ENCODE measurements at places on chromosomes 3 and 15.

- DNase-seq, result peak; percentile 80
These were observed 5.9 kb upstream of the GRAMD2A start for GRCh38 chr15:72203507-72203837.

DNA sequence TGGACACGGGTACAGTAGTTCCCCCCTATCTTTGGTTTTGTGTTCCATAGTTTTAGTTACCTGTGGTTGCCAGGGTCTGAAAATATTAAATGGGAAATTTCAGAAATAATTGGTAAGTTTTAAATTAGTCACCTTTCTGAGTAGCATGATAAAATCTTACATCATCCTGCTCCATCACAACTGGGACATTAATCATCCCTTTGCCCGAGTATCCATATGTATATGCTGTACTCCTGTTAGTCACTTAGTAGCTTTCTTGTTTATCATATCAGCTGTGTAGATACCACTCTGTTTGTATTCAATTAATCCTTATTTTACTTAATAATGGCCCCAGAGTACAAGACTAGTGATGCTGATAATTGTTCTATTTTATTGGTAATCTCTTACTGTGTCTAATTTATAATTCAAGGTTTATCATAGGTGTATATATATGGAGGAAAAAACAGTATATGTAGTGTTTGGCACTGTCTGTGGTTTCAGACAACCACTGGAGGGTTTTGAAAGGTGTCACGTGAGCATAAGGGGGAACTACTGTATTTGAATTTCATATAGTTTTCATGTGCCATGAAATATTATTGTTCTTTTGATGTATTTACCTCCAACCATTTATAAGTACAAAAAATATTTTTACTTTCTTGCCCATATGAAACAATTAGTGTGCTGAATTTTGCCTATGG lies 41.4 kb downstream of the CTDSPL2 start:
- DNase-seq, result peak; percentile 64

GRCh38 chr15:42384597-42384996 lies 25.3 kb downstream of the CAPN3 start:
- DNase-seq, result no peak

DNA sequence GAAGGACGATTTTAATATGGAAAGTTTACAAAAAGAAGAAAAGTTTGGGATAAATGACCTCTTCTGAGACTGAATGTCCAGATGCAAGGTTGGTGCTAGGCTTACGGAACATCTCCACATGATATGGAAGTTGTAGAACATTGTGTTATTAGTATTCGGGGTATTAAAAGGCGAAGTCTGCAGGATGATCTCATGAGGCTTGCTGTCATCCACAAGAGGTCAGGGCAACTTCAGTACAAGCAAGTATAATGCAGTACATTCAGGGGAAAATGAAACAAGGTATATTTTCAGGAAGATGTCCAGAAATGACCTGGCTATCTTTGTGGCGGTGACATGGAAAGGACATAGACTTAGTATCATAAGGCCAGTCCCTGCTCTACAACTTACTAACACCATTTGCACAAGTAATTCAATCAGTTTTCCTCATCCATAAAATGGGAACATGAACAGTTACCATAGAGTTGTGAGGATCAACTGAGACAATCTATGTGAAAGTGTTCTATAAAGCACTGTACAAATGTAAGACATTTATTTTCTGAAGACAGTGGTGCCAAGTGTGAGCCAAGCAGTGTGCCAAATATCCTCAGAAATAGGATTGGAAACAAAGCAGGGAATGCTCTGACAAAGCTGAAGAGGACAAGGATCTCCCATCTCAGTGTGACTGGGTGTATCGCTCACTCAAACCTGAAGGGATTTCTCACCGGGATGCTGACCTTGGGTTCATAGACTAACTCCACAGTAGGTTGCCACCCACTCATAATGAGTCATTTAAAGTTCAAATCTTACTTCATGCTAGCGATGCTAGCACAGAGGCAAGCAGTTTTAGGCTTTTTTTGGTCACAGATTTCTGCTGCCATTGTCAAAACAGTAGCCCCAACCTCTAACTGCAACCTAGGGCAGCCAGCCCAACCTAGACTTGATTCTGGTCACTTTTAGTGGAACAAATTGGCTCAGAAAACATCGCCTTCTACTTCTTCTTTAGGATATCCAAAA lies 118.3 kb downstream of the TIGIT start:
- DNase-seq, result peak; percentile 80

DNA sequence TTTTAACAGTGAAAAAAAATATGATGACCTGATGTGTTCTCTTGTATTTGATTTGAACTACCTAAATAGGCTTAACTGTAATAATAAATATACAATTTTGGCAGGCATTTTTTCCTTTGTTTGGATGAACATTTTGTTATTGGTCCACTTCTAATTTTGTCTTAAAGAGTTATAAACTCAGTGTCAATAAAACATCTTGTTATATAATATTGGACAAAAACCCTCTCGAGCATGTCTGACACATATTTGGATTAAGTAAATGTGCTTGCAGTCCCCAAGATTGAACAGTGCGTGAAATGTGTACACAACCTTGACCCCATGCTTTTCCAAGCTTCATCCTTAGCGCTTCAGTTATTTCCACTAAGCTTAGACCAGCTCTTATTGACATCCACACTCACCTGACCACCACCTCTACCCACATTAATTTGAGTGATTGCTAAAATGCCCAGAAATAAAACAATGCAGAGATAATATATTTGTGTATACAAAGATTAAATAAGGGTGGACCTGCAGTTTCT lies 131.7 kb upstream of the ZBED2 start:
- DNase-seq, result no peak

DNA sequence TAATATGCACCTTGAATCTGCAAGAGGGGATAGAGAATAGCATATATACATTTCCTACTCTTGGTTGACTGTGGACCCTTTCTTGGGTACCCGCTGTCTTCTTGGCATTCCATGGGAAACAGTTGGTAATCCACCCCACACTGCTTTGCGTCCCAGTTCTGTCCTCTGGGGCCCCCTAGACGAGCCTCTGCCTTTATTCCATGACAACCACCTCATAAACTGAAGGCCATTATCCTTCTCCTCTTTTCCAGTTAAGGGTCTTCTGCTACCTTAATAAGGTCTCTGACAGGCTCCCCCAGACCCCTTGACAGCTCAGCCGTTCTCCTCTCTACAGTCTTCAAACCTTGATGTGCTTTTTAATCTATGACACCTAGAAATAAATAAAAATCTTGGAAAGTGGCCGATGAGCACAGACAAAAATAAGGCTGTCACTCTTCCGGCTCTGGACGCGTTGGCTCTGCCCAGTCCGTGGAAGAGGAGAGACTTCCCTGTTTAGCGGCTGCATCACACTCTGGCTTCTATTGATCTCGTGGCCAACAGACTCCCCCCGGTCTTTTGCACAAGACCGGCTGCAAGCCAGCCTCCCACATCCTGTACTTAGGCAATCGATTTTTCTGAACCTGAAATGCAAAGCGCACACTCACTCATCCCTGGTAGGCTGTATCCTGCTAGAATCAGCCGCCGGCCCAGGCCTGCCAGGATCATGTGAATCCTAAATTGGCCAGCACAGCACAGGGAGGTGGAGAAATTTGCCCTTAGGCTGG lies 251.0 kb upstream of the TLE3 start:
- DNase-seq, result no peak

DNA sequence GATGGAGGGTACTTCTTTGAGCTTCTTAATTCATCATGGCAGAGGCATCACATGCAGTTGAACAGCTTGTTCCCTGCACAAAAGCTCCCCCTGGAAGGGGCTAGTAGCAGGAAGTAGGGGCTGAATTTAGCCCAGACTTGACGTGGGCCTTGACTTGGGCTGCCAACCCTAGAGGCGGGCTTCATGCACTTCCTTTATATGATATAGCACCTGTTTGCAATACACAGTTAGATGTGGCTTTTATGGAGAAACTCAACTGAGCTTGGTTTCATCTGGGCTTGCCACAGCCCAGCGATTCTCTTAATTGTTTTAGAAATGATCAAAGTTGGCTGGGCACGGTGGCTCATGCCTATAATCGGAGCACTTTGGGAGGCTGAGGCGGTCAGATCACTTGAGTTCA lies 33.7 kb upstream of the ADGRG7 start:
- no peak for DNase-seq

GRCh38 chr15:35209838-35210237 lies 124.7 kb upstream of the NANOGP8 start:
- DNase-seq, result no peak

- no peak for DNase-seq
These were observed 556.1 kb downstream of the FGF12 start for GRCh38 chr3:192171213-192171612.

DNA sequence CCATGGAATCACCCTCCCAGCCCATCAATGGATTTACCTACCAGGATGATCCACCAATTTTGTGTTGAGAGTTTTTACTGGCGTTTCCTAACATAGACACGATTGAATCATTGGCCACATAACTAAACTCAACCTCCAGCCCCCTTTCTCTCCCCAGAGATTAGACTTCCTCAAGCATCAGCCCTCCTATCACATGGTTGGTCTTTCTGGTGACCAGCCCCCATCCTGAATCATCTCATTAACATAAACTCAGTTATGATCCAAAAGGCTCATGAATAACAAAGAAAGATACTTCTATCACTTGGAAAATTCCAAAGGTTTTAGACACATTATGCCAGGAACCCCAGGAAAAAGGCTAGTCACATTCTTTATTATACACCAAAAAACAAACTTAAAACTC lies 21.2 kb downstream of the PRKAR2A start:
- peak; percentile 95 for DNase-seq

All from astrocyte (in vitro differentiated cells and primary cell).